WTC11 (cell line): ENCODE measurements at places on chromosomes 11 and 22.
A peak's percentile ranks its signal among the peaks of the same experiment; 100 is the strongest.

GRCh38 chr22:17349172-17349571 lies 20.1 kb upstream of the CECR2 start:
- no peak for DNase-seq

GRCh38 chr22:41782316-41782715 lies 18.2 kb upstream of the CCDC134 start:
- DNase-seq: no peak

DNA sequence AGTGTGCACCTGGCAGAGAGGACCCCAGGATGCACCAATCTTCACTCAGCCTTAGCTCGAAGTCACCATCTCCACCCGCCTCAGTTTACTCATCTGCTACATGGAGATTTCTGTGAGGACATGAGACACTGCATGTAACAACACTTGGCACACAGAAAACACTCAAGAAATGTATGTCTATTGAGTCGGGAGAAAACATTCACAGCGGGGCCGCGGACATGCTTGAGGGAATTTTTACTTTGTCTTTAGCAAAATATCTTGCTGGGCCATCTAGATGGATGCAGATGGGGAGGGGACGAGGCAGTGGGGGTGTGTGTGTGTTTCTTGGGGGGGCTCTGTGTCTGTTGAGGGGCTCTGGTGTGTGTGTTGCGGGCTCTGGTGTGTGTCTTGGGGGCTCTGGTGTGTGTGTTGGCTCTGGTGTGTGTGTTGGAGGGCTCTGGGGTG lies 28.4 kb upstream of the RFPL3 start:
- no peak for DNase-seq

- DNase-seq: no peak
Observed at GRCh38 chr22:42885446-42885845, 28.4 kb upstream of the ARFGAP3 start.

- peak; percentile 75 for DNase-seq
Observed at GRCh38 chr22:38305471-38306448, 11.5 kb downstream of the CSNK1E start.

DNA sequence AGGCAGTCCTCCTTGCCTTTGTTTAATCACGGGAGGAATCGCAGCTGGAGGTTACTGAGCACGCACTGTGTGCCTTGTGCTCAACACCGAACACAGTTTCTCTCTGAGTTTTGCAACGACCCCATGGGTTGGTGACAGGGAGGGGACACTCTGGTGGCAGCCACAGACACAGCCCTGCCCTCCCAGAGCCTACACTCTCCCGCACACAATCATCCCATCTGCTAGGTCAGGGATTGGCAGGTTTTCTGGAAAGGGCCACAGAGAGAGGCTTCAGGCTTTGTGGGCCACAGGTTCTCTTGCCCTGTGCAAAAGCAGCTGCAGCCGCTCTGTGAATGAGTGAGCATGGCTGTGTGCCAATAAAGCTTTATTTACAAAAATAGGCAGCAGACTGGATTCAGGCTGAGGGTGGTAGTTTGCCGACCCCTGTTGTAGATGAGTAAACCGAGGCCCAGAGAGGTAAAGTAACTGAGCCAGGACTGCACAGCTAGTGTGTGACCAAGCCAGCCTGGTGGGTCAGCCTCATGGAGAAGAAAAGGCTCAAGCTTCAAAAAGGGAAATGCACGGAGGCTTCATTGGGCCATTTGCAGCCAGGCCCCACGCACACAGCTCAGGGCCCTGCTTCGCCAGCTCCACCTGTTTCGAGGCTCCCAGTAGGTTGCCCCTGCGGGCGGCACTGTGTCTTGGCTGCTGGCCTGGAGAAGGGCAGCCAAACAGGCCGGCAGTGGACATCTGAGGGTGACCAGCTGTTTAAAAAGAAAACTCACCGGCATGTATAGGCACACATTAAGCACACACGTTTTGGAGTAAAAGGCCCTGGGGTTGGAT lies 16.3 kb downstream of the LTO1 start:
- DNase-seq: no peak

- no peak for DNase-seq
Observed at GRCh38 chr22:30121960-30122359, 41.7 kb downstream of the HORMAD2 start.

DNA sequence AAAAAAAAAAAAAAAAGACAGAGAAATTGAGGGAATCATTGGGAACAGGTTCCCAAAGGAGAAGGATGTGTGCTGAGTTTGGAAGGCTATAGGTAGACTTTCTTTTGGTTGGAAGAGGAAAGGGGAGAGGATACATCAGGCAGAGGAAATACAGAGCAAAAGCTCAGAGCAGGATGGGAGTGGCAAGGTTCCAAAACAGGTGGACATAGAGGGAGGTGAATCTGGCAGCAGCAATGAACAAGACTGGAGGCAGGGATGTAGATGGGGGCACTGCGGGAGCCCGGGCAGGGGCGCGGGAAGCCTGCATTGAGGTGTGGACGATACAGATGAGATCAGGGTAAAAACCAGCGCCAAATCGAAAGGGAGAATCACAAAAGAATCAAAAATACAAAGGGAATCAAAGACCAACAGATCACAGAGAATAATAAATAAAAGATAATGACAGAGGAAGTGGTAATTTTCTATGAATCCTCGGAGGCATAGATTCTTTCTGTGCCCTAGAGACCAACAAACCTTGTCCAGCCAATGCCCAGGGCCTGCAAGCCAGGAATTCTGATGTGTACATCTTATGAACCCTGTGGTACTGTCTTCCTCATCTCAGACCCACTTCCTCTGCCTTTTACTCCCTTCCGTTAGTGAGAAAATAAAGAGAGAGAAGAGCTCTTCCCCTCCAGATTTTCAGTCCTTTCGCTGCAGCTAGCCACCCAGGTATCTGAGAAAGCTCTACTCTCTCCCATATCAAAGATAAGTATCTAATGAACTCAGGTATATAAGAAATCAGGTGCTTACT lies 70.3 kb downstream of the SLC1A2 start:
- no peak for DNase-seq

- peak; percentile 91 for DNase-seq
Observed at GRCh38 chr11:46290598-46291309, 13.3 kb downstream of the CREB3L1 start.

- no peak for DNase-seq
Observed at GRCh38 chr22:35465109-35465701, 65.3 kb downstream of the MCM5 start.

- DNase-seq: no peak
Observed at GRCh38 chr11:128195057-128195751, 392.2 kb downstream of the ETS1 start.

DNA sequence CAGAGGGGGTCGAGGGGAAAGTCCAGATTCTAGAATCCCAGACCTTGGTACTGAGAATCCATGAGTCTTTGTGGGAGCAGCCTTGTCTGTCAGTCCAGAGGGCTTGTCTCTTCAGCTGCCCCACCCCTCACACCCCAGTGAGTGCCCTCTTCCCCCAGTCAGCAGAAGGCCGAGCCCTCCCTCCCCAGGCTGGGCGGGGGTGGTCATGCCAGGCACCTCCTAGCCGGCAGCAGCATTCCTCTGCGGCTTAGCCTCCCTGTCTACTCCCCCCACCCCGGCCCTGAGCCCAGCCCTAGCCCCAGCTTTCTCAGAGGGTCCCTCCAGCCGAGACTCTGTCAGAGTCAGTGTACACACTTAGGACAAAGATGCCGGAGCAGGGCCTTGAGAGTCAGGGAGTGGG lies 4.6 kb downstream of the SOX10 start:
- DNase-seq: no peak

GRCh38 chr11:69553416-69554357 lies 72.2 kb downstream of the LINC01488 start:
- DNase-seq: no peak

- no peak for DNase-seq
Observed at GRCh38 chr11:128942272-128942612, 429 bp downstream of the TP53AIP1 start.
